ENCODE measurements at places on chromosomes 4 and X.
A peak's percentile ranks its signal among the peaks of the same experiment; 100 is the strongest.

GRCh38 chr4:138938366-138938690, 77.3 kb upstream of the NOCT start:
- peak; percentile 32 for DNase-seq

DNA sequence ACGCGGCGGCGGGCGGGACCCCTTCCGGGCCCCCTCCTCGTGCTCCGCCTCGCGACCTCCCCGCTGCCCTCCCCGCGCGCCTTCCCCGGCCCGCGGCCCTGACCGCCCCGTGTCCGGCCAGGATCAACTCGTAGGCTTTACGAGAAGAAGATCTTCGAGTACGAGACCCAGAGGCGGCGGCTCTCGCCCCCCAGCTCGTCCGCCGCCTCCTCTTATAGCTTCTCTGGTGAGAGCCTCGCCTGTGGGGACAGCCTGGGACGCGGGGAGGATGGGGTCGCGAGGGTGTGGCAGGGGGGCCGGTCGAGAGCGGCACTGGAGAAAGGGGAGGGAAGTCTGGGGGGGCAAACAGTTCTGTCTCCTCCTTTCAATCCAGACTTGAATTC, 465 bp downstream of the EMD start:
- DNase-seq: no peak

- DNase-seq: no peak
These were observed 150.9 kb upstream of the ANK2 start for GRCh38 chr4:112898357-112899141.

GRCh38 chr4:26861434-26862186, 969 bp downstream of the STIM2 start:
- no peak for DNase-seq

DNA sequence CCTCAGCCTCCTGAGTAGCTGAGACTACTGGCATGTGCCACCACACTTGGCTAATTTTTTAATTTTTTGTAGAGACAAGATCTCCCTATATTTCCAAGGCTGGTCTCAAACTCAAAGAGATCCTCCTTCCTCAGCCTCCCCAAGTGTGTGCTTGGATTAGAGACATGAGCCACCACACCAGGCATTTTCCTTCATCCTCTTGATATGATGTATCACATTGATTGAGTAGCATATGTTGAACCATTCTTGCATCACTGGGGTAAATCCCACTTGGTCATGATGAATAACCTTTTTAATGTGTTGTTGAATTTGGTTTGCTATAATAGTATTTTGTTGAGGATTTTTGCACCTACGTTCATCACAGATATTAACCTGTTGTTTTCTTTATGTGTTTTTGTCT, 24.2 kb upstream of the PPM1K start:
- DNase-seq: no peak

DNA sequence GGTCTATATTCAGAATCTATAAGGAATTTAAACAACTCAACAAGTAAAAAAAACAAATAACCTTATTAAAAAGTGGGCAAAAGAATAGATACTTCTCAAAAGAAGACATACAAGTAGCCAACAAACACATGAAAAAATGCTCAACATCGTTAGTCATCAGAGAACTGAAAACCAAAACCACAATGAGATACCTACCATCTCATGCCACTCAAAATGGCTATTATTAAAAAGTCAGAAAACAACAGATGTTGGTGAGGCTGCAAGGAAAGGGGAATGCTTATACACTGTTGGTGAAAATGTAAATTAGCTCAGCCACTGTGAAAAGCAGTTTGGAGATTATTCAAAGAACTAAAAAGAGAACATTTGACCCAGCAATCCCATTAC, 201.6 kb downstream of the QDPR start:
- no peak for DNase-seq

DNA sequence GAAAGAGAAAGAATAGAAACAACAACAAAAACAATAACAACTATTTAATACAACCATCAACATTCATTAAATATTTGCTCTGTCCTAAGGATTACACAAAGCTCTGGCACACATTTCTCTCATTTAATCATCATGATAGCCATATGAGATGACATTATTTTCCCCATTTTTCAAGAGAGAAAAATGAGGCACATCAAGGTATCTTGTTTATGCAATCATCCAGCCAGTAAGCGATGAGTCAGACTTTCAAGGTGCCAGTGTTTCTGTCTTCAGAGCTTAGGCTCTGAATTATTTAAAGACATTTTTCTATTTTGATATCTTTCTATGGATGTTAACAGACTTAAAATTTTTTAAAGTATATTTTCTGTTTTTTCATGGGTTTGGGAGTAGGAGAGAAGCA, 541.8 kb upstream of the SMIM31 start:
- no peak for DNase-seq

- DNase-seq: no peak
These were observed 2.9 kb downstream of the OTUD4 start for GRCh38 chr4:145177511-145177905.

- no peak for DNase-seq
These were observed 580.3 kb downstream of the FSTL5 start for GRCh38 chr4:161583549-161583948.

- no peak for DNase-seq
These were observed 2.0 kb downstream of the ZFX start for GRCh38 chrX:24151513-24151912.

DNA sequence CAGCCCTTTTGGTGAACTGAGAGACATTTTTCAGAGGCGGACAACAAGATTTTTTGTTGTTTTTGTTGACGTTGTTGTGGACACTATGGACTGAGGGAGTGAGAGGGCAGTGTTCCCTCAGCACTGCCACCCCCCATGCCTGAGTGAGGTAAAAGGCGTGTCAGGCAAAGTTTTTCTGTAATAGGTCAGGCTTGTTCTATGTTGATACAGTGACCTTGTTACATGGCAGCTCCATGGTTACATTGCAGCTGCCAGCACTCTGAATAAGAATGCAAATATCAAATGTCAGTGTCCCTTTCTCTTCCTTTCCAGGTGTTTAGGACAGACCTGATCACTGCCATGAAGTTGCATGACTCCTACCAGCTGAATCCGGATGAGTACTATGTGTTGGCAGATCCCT, 36.6 kb downstream of the JADE1 start:
- DNase-seq: no peak

DNA sequence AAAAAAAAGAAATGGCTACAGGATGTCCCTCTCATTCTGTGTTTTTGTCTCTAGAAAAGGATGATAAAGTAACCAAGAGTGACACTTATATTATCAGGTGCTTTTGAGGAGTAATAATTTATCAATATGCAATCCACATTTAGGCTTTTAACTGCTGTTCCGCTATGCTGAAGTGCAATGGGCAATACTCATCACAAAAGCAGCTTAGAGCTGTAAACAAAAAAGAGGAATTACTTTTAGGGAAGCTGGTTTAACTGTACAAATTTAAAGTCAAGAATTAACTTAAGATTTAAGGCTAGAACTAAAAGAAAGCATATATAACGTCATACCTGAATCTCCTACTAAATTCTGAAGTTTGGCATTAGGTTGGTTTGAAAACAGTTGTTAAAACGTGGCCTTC, 93.5 kb upstream of the DDX3X start:
- no peak for DNase-seq

DNA sequence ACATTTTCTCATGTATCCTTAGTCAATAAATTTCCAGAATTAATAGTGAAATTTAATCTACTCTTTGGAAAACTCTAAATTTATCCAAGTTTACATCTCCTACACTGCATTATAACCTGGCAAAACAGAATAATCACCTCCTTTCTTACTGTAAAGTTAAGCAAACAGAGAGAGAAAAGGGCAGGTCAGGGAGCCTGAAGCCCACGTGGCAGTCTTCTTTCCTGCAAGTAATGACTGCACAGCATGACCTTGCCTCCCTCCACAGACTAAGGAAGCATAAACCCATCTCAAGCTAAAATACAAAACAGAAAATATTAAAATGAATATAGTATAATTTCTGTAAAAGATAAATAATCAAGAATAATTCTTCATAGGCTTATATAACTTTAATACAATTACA, 1153.0 kb downstream of the C4orf33 start:
- no peak for DNase-seq

DNA sequence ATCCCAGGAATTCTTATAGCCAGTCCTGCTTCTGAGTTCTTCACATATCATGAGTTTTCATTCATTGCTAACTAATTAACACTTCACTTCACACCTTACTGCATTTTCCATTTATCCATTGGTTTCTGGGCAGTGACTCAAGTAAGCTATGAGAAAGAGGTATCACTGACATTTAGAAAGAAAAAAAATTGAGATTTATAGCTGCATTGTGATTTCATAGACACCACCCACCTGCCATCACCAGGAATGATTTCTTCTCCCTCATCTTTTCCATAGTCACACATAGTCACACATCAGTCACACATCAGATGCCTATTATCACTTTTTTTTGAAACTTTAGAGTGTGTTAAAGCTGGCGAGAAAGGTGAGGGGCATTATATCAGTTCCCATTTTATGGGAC, 121.8 kb downstream of the SLC39A8 start:
- no peak for DNase-seq

DNA sequence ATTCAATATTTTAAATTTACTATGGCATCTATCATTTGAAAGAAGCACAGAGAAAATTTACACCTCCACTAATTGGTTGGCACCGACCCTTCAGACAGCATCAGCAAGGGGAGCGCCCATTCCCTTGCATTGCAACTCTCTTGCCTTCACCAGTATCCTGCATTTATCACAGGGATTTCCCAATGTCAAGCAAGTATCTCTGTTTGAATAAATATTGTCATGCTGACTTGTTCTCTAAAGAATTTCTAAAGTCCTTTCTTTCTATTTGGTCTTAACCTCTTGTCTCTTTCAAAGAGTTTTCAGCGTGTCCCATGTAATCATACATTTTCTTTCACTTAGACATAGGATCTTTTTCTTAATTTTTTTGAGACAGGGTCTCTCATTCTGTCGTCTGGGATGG, 10.4 kb downstream of the DCTD start:
- no peak for DNase-seq

All from GM04504 (cell line).